ENCODE measurements at places on chromosomes 11 and 22. TPM values are rescaled to one million over a fixed set of nuclear protein-coding genes. Genes with fewer than 3 reads are reported as not detected.

DNA sequence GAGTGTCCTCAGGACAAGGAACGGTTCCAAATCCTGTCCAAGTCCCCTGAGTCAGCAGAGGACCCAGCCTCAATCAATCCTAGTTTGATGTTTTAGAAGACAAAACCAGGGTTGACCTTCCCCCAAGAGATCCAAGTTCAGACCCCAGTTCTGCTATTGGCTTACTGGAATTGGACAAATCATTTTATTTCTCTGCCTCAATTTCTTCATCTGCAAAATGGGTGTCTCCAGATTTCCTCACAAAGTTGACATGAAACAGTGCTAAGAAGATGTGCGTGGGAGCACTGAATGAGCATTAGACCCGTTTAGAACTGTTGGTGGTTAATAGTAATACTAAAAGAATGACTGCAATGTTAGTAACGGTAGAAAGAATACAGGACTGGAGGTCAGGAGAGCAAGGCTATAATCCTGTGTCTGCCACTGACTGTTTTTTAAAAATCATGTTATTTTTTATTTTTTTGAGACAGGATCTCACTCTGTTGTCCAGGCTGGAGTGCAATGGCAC lies 32.8 kb upstream of the SCUBE1 start:
- no peak for DNase-seq

BLID gene
- total RNA-seq = 1.5 TPM

KLHL35 gene
- not detected for total RNA-seq

FAM180B gene
- total RNA-seq = not detected
